ENCODE measurements at places on chromosomes 1 and 21.

GRCh38 chr1:45393718-45394302 is 53.6 kb upstream of the MUTYH start:
- DNase-seq = no peak

- no peak for DNase-seq
Observed at GRCh38 chr21:33586927-33587326, 1.6 kb downstream of the DONSON start.

DNA sequence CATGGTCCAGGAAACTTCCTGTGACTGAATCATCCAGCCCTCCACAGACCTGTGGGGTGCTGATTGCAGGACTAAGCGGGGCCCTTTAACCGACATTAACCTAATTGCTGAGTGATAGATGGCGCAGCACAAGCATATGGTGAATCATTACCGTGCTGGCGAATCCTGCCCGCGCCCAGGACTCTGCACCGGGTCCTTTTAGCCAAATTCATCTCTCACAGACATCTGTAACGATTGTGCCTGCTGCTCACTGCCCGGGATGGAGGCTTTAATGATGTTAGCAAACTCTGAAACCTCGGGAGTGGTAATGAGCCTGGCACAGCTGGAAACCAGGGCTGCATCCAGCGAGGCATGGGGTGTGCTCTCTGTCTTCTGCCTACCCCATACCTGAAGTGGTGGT is 147.3 kb upstream of the CD34 start:
- DNase-seq = no peak

DNA sequence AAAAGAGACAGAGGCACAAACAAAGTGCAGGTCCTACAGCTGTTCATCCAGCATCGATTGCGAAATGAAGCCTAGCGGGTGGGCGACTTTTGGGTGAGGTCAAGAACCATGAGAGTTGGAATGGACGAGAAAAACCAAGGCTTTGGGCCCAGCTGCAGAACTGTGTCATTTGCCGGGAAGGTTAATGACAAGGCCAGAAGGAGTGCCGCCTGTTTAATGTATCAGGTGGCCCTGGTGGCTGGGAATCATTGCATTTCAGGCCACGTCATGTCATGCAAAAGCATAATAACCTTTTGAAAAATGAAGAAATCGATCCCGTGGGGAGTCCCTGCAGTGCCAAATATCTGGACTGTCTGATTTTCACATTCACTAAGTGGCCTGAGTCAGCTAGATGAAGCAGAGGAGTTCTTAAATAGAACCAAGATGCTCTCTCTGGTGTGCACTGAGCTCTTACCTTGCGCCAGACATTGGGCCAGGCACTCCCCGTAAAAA is 8.1 kb upstream of the RCC2 start:
- no peak for DNase-seq

DNA sequence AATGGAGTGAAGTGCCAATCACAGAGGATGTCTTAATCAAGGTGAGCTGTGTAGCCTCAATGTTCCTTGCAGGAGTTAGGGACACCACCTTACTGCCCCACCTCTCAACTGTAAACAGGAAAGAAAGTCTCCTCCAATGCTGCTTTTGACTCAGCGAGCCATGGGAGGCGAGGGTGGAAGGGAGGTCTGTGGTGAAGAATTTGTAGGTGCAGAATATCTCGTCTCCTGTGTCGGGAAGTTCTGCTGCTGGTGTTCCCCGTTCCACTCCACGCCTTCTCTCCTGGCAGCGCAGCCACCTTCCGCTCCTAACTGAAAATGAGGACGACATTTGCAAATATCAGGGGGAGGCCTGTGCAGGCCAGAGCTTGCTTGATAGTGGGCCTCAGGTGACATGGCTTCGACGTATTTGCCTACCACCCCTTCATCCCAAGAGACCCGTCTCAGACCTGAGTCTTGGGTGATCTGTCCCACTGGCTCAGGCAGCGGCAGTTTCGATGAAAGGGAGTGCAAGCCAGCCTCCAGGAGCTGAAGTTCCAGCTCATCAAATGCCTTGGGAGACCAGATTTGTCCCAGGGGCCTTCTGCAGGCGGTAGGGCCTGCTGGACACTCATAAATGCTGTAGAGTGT is 368.3 kb upstream of the C1orf174 start:
- DNase-seq = no peak

DNA sequence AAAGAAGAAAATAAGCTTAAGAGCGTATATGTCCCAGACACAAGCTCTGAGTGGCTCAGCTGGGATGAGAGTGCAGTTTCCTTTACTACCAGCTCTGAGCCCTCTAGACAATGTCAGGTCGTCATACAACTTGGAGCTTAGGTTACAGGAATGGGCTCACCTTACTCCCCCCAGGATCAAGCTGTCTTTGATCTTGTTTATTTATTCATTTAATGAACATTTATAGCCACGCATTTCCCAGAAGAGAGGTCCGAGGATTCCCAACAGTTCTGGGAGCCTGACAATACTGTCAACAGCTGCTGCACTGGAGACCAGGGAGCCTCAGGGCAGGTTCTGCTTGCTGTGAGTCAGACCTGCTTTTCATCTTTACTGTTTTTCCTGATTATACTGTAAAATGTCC is 378.9 kb downstream of the PLPP3 start:
- DNase-seq = no peak

GRCh38 chr1:243819438-243819839 is 30.6 kb downstream of the AKT3 start:
- DNase-seq = no peak

DNA sequence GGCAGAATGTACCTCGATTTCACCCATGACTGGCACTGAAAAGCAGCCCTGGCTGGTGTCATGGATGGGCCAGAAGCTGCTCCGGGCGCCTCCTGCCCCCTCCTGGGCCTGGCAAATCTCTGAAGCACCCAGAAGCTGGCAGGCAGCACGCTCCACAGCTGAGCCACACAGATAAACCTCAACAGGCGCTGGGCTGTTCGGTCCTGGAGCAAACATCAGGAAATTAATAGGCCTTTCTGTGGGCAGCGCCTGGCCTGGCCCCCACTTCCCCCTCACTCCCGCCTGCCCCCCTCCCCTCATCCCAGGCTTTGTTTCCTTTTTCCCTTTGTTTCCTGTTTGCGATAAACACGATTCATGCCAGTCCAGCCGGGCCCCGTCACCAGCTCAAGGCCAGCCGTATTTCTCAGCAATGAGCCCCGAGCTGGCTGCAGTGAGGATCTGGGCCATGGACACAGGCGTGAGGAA is 20.1 kb upstream of the DISP3 start:
- DNase-seq = no peak

GRCh38 chr1:192633533-192634253 is 2.3 kb upstream of the RGS13 start:
- no peak for DNase-seq

DNA sequence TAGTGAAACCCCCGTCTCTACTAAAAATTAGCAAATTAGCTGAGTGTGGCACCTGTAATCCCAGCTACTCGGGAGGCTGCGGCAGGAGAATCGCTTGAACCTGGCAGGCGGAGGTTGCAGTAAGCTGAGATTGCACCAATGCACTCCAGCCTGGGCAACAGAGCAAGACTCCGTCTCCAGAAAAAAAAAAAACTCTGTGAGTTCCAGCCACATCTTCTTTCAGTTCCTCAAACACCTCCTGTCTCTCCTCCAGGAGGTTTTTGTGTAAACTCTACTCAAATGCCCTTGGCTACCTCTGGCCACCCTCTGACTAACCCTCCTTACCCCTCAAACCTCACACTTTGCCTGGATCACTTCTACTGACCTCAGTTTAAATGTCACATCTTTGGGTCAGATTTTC is 38.1 kb downstream of the RCSD1 start:
- no peak for DNase-seq

All from omental fat pad (tissue), 4 donors.